Occipital lobe (tissue), 3 donors: ENCODE measurements at places on chromosomes 4 and X. TPM values are rescaled to one million over a fixed set of nuclear protein-coding genes. Genes with fewer than 3 reads are reported as not detected.

Gene TBC1D9
- total RNA-seq: 54.0 TPM

Gene PDLIM3
- 18.2 TPM for total RNA-seq

Gene ADAM29
- 0.31 TPM for total RNA-seq

Gene PRR32
- total RNA-seq: not detected

Gene PAGE5
- total RNA-seq: not detected

Gene RBMXL3
- total RNA-seq: not detected

Gene BEND2
- total RNA-seq: under 0.01 TPM

Gene ARMCX6
- total RNA-seq: 19.7 TPM

Gene CLGN
- total RNA-seq: 3.4 TPM

DNA sequence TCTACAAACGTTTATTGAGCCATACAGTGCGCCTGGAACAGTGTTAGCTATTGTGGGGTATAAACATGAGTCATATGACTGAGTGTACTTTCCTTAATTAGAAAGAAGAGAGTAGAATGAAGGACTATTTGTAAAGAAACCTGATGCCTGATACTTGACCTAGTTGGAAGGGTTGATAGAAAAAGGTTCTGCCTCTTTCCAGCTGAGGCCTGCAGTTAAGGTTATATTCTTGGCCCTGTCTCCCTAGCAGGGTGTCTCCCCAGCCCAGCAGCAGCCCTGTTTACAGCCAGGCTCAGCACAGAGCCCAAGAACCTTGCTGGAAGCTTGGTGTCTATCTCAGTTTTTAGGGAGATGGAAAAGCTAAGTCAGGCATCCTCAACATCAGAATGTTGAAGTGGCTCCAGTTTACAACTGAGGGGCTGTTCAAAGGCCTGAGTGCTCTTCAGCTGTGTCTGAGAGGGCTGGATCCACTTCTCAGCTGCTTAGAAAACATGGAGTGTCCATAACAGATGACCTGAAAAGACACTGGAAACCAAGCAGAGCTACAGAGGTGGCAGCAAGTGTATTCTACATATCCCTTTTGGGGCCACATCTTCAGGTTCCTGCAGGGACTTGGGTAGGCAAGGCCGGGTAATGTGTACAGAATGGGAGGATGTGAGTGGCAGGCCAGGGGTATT, 21.6 kb downstream of the NYX start:
- no peak for DNase-seq

DNA sequence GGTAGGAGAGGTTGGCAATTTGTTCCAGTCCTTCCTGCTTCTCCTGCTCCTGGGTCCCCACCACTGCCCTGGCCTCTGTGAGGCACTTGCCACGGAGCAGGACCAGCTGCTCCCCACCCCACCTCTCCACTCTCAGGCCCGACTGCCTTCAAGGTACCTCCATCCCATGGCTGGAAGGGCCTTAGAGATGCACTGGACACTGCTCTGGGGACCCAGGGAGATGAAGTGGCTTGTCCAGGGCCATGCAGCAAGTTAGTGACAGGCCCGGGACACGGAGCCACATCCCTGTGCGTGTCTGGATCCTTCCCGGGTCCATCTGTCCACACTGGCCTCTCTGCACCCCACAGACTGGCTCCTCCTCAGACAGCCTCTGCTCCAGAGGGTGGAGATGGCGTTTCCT, 105.3 kb downstream of the CPZ start:
- DNase-seq: no peak

- DNase-seq: no peak
These were observed 27.2 kb downstream of the PLS3 start for GRCh38 chrX:115588179-115588578.

- no peak for DNase-seq
These were observed 24.9 kb upstream of the RNF150 start for GRCh38 chr4:141158219-141158618.

- no peak for DNase-seq
These were observed 3.4 kb downstream of the TEX13B start for GRCh38 chrX:107978707-107979307.

DNA sequence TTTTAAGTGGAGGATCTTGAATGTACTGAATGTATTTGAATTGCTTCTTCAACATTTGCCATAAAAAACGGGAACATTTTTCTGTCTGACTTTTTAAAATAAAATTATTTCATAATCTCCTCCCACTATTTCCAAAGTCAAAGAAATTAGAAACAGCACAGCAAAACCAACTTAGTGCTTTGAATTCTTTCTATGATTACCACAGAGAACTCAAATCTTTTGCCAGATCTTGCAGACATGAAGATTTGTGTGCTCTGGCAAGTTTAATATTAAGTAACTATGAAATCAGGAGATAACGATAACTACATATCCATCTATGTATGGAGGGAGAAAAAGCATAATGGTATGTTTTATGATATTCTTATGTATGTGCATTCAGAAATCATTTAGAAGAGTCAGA, 982.2 kb downstream of the PCDH7 start:
- no peak for DNase-seq

DNA sequence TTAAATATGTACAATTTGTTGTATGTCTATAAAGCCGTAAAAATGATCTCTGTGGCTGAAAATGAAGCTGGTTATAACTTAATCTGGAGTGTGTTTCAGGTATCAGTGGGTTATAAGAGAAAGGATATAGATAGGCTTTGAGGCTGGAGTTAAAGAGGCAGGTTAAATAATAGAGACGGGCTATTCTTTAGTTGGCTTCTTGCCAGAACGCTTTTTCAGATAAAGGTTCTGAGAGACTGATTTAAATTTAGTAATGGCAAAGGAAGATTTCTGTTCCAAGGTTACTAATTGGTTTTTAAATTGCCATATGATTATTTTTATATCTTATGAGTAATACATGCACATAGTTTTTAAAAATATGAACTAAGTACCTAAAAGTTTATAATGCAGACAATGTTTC, 117.4 kb downstream of the AWAT2 start:
- no peak for DNase-seq

- no peak for DNase-seq
These were observed 2.7 kb downstream of the GSX2 start for GRCh38 chr4:54102531-54103106.

DNA sequence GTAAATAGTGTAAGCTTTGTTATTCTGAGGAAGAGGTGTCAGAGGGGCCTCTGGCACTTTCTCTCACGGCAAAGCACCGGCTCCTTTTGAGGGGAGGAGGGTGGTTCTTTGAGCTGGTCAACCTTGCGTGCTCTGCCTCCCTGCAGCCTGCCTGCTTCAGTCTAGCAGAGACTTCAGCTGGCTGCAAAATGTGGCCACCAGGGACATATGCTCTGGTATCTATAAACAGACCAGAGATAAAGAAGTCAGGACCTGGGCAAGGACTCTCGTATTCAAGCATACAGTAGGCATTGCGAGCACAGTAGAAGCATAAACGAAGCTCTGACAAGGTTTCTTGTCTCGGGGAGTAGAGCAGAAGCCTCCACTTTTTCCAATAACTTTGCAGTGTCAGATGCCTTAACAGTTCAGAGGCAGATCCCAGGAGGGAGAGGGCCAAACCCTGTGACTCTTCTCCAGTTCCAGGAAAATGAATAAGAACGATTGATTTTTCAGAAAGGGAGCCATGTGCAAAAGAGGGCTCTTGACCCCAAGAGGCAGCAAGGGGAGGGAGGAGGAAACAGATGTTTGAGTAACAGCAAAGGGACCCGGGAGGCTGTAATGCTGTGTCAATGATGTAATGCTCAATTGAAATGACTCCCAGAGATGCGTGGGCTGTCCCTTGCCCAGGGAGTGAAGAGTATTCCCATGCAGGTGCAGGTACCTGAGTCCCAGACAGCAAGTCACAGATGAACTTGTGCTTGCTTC, 57.9 kb upstream of the TEX13D start:
- no peak for DNase-seq

DNA sequence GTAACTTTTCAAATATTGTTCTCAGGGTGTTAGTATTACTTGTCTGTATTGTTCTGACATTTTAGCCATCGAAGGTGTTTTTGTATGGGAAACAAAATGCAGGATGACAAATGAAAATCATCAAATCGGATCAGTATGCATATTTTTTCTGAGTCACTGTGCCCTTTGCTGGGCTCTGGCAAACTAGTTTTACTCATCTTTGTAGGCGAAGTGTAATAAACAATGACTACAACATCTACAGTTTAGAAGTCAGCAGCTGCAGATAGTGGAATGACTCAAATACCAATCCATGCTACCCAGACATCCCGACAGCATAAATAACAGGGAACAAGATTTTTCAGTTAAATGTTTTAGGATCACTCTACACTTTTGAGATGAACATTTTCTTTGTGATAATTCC, 557.3 kb upstream of the TENM3 start:
- no peak for DNase-seq

DNA sequence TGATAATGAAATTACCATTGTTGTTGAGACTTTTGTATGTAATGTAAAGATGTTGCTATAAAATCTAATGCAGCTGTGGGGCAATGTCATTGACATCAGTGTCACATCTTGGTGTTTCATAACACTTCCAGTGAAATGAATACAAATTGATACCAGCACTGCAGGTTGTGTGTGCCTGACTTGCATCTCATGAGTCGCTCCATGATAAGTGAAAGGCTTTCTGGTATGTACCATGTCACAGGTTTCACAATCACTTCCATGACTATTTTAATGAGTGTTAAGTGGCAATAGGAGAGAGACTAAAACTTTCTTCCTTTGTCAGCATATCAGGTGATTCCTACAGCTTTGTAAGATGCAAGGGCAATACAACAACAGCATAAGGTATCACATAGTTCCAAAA, 94.4 kb downstream of the ABCB7 start:
- DNase-seq: no peak

DNA sequence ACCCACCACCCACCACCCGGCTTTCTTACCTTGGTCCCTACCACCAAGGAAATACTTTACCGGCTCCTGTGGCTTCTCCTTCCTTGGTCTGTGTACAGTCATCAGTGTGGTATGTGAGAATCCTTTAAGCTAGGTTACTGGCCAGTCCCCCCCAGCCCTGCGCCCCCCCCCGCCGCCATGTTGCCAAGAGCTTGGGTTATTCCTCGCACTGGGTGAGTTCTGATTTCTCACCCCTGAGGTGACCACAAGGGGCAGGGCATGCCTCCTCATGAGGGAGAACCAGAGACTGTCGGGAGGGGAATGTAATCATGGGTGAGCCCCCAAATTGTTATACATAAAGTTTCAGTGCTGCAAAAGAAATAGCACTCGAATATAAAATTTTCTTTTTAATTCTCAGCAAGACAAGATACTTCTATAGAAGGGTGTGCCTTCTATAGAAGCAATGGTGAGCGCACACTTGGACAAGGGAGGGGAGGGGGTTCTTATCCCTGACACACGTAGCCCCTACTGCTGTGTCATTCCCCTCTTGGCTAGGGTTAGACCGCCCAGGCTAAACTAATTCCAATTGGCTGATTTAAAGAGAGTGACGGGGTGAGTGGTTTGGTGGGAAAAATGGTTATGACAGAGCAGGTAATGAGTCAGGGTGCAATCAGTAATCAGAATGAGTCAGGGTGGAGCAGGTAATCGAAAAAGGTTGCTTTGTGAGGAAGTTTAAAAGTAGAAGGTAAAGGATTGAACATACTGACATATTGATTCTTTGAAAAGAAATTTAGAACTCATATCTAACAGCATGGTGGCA, 133.2 kb downstream of the KDM6A start:
- DNase-seq: no peak

DNA sequence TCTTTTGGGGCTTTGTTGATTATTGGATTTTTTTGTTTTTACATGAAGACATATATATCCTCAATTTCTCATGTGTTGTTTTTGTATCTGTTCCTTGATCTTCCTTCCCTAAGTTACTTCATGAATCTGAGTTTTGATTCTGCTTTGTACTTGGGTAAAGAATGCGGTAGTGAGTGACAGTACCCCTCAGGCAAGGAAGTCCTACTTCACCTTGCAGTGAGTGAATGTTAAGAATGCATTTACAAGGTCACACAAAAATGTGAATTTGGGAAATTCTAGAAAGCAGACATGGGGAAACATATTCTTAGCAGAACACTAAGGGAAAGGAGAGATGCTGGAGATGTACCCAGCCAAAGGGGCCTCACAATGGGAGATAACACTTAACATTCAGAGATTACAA, 373.1 kb upstream of the LCORL start:
- no peak for DNase-seq

- no peak for DNase-seq
These were observed 76.7 kb downstream of the WWC2 start for GRCh38 chr4:183175631-183176232.

GRCh38 chr4:24394041-24394440, 190.3 kb downstream of the DHX15 start:
- no peak for DNase-seq

GRCh38 chr4:81021981-81022380, 8.5 kb upstream of the BMP3 start:
- DNase-seq: no peak

DNA sequence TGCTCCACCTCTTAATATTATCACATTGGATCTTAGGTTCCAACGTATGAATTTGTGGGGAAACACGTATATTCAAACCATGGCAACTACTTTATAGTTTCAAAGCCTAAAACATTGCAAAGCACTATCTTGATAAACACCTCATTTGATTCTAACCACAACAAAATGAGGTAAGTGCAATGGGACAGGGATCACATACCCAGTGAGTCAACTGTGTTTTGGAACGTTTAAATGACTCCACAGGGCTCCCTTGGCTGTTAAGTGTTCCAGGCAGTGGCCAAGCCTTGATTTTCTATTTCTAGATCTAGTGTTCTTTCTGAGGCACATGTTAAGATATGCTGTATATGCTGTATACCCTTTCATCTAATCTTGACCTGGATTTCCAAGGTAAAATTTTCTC, 54.5 kb upstream of the C1QTNF7 start:
- no peak for DNase-seq

GRCh38 chr4:56297776-56298175, 89.5 kb downstream of the AASDH start:
- DNase-seq: no peak

DNA sequence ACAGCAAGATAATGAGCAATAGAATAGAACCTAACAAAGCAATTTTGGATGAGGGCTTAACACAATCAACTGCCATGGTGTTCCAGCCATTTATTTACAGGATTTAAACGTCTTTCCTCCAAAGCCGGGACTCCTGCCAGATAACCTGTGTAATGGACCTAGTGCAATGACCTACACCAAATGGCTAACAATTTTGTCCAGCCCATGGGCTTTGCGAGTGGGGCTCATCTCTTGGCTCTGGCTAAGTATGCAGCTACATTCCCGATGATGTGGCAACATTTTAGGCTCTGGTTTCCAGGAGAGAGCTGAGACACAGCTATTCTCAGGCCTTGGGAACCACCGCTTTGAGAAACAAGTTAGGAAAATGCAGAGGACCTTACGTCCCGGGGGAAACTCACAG, 822.3 kb upstream of the FTHL17 start:
- DNase-seq: no peak

GRCh38 chr4:161247831-161248230, 916.0 kb downstream of the FSTL5 start:
- DNase-seq: no peak

- DNase-seq: no peak
These were observed 2399.8 kb upstream of the TENM3 start for GRCh38 chr4:179843370-179843769.

- DNase-seq: no peak
These were observed 81.8 kb downstream of the TRIML1 start for GRCh38 chr4:188221090-188221489.
